ENCODE measurements at places on chromosomes 6 and 20.
A peak's percentile ranks its signal among the peaks of the same experiment; 100 is the strongest.

DNA sequence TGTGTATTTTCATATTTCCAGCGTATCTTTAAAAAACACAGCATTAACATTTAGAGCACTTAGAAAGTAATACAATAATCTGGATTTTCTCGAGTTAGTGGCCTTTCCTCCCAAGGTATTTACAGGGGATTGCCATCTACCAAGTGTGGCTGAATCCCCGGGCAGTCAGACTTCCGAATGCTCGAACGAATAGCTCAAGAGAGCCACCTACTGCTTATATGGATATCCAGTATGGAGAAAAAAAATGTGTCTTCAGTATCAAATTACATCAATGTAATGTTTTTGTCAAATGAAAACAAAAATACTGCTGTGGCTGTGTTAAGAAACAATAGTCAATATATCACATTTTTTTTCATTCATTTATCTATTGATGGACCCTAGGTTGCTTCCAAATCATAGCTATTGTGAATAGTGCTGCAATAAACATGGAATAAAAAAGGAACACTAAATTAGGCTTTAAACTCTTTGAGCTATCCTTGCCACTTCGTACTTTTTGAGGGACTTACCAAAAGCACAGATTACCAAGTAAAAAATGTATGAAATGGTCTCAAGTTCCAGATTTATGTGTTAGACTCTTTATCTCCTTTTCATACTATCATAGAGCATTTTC, 654.5 kb upstream of the PTCHD4 start:
- no peaks in the 10 kb centered on the region for H3K4me1 ChIP-seq
- no peak for DNase-seq
- H3K4me3 ChIP-seq = no peak overlapping the region
- no peaks in the 10 kb centered on the region for H3K27me3 ChIP-seq

- DNase-seq = no peak
- no peaks in the 10 kb centered on the region for H3K36me3 ChIP-seq
- H3K27me3 ChIP-seq = peaks cover 32% of the 10 kb centered on the region
- H3K4me1 ChIP-seq = peaks cover 9% of the 10 kb centered on the region
- H3K27ac ChIP-seq = no peak overlapping the region
- H3K4me3 ChIP-seq = no peak overlapping the region
Measured at GRCh38 chr6:43843097-43843645, 73.2 kb downstream of the VEGFA start.

DNA sequence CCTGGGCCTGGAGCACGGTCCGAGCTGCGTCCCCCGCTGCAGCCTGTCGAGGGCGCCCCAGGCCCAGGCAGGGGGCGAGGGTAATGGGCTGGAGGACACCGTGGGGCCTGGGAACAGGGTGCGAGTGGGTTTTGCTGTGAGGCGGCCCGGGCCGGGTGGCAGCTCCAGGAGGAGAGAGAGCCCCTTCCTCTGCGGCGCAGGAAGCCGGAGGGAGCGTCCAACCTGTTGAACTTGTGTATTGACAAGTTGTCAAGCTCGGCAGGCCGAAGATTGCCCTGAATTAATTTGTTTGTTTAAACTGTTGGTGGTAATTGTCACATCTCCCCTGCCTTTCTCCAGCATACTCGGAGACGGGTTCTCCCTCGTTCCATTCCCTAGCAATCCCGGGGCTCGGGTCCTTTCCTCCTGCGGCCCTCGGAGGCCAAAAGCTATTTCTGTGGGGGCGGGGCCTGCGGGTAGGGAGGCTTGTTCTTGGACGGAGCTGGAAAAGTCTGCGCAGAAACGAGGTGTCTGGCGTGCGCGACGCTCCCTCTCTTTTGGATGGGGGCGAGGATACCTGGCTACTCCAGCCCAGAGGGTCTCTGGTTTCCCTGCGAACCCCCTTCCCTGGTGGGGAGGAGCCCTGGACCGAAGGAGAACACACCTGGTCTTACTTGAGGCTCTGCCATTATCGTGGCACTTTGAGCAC, 9.9 kb downstream of the NR2E1 start:
- H3K27me3 ChIP-seq = peaks cover 86% of the 10 kb centered on the region
- peak overlapping the region; percentile 79 for H3K4me3 ChIP-seq
- no peak overlapping the region for H3K27ac ChIP-seq
- DNase-seq = no peak
- peaks cover 7% of the 10 kb centered on the region for H3K36me3 ChIP-seq

DNA sequence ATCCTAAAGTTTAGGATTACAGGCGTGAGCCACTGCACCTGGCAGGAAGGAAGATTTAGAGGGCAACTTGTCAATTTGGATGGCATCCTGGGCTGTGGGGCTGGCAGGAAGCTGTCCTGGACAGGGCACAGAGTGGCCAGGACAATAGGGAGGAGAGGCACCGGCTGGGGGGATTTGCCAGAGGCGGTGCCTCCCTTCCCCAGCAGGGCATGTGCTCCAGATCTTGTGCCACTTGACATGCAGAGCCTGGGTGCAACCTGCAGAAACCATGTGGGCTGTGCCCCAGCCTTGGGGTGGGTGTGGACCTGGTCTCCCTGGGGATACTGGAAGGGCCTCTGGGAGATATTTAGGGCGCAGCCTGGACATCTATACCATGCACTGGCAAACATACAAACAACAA, 58.6 kb upstream of the EEF1A1 start:
- H3K4me1 ChIP-seq = peaks cover 12% of the 10 kb centered on the region
- H3K27me3 ChIP-seq = no peaks in the 10 kb centered on the region
- DNase-seq = no peak
- H3K4me3 ChIP-seq = no peak overlapping the region
- peak overlapping the region; percentile 92 for H3K27ac ChIP-seq
- peaks cover 2% of the 10 kb centered on the region for H3K36me3 ChIP-seq

All from T-helper 17 cell (primary cell).